NCI-H774 (cell line): ENCODE measurements at places on chromosomes 12 and 14.

DNA sequence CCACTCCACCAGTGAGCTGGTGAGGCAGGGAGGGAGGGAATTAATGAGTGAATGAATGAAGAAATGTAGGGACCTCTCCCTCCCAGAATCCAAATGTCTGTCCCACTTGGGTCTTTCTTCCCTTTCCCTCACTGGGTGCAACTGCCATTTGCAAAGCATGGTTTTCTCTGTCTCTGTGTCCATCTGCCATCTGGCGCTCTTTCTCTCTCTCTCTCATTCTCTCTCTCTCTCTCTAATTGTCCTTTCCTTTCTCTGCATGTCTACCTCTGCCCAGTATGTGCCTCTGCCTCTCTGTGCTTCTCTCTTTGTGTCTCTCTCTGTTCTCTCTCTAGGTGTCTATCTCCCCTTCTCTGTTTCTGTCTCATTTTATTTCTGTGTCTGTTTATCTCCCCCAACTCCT, 102.7 kb downstream of the CMKLR1 start:
- DNase-seq, result no peak

GRCh38 chr12:13103391-13104033, at the start of gene GSG1:
GSG1 (minus strand) TSS chr12:13103667; CDS start chr12:13103512, 155 bp downstream.
- DNase-seq, result no peak

GRCh38 chr14:58736606-58737005, 98.8 kb downstream of the DACT1 start:
- no peak for DNase-seq

DNA sequence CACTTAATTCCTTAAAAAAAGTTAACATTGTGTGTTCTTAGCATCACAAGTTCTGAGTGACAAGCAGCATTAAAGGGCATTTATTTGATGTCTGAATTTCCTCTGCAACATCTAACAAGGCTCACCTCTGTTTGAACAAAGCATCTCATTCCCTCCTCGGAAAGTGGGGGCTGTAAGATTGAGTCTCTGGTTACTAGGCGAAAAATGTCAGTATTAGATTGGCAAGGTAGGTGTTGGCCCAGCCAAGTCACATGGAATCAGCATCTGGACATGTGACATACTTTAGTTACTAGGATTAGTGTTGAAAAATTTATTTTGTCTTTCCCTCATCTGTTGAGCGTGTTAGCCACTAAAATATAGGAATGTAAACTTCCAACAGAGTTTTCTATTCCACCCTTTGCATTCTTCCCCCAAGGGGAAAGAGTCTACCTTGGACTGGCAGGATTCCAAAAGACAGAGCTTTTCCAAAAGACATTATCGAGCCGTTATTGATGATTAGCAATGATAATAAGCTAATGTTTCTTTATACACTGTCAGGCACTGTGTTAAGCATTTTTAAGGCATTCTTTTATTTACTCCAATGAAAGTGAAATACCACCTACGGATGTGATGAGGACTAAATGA, 194.9 kb upstream of the BTG1 start:
- no peak for DNase-seq

DNA sequence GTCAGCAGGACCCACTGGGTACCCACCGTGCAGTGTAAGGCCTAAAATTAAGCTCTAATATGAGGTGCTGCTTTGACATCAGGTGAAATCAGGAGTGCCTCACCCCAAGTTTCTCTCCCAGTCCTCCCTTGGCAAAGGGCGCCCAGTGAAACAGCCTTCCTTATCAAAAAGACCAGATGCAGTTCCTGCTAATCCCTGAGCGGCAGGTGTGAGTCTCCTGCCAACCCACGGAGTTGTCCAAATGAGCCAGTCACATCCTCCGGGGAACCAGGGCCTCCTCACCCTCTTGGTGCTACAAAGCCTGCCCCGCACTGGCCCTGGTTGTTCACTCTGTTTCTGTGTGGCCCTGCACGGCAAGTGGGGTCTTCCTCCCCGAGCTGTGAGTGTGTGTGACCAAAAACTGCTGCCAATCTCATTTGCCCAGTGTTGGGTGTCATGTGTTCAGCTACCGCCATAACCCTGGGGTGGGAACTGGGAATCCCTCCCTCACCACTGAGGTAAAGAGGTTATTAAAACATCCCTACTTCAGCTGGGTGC, 20.2 kb upstream of the P2RX4 start:
- no peak for DNase-seq

GRCh38 chr12:112191840-112192321, 66.5 kb downstream of the TRAFD1 start:
- DNase-seq, result no peak

- DNase-seq, result peak; percentile 99
Observed at GRCh38 chr12:132887513-132888351, at the start of gene CHFR. CHFR (minus strand) TSS chr12:132887605; CDS start chr12:132887328, 277 bp downstream.

DNA sequence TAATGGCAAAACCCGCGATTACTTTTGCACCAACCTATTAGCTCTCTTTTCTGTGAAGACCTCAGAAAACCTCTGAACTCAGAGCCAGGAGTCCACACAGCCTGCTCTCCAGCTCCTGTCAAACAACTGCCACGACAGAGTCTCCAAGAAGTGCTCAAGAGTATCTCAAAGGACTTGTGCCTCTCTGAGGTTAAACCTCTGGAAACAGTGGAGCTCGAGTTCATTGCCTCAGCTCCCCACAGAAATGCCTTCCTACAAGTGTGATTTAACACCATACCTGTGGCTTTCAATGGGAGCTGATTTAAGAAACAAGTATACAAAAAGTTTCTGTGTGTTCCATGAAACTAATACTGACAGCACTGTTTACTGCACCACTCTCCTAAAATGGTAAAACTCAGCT, 20.1 kb downstream of the ACTN1 start:
- no peak for DNase-seq

GRCh38 chr14:89486505-89486904, 69.5 kb upstream of the FOXN3 start:
- DNase-seq, result no peak

- no peak for DNase-seq
Observed at GRCh38 chr12:93848523-93849101, 171.4 kb downstream of the CRADD start.

DNA sequence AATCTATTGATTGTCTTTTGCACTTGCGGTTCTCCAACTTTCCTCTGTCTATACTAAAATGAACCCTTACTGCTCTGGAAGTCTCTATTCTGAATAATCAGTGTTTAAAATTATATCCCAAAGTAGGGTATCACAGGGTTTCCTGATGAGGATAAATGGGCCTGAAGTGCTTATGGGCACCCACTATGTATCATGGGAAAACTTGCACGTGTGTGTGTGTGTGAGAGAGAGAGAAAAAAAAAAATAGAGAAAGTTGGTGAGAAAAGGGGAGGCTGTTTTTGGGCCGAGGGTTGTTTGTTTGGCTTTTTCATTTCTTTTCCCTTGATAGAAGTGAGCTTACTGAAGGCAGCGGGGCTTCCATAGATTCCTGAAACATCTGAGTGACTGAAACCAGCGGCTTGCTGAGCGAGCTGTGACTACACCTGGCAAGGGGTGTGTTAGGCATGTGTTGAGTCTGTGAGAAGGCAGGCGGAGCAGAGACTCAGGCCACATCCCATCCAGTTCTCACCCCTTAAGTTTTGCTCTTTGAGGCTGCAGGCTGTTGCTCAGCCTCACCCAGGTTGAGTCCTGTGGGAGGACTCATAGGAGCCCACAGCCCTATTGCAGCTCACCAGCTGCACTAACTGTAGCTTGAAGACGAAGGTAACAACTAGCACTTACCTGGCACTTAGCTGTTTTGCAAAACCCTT, 17.2 kb downstream of the PPFIBP1 start:
- DNase-seq, result no peak

DNA sequence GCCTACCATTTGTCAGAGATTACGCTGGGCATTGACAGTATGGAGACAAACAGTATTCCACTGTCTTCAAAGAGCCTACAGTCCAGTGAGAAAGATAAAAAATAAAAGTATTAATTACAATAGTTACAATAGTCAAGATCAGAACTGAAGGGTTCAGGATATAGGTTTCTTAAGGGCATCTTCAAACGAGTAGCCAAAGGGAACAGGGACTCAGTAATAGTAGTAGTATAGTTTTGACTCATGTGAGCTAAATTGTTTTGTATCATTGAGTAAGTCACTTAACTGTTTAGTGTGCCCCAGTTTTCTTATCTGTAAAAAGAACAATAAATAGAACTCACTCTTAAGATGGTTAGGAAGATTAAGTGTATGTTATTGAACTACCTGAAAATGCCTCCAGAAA, 123.6 kb downstream of the METTL25 start:
- no peak for DNase-seq

DNA sequence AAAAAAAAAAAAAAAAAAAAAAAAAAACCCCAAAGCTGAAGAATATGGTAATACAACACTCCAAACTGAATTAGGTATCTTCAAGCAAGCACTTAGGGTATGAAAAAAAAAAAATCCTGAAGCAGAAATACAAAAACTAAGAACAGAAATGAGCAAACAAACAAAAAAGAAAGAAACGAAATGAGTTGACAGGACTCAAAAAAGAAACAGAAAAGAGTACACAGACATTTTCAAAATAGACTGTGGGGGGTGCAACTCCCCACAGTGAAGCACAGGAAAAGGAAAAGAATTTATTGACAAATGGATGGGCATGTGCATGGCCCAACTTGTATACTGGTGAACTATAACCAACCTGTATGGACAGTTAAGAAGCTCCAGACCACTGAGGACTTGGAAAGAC, 24.6 kb downstream of the RPS6KA5 start:
- DNase-seq, result no peak

GRCh38 chr12:97132270-97132669, 225.2 kb downstream of the NEDD1 start:
- no peak for DNase-seq
